ENCODE measurements at places on chromosomes 11 and 22.
A peak's percentile ranks its signal among the peaks of the same experiment; 100 is the strongest.

GRCh38 chr22:29787371-29787980, 20.3 kb downstream of the UQCR10 start:
- DNase-seq = no peak

DNA sequence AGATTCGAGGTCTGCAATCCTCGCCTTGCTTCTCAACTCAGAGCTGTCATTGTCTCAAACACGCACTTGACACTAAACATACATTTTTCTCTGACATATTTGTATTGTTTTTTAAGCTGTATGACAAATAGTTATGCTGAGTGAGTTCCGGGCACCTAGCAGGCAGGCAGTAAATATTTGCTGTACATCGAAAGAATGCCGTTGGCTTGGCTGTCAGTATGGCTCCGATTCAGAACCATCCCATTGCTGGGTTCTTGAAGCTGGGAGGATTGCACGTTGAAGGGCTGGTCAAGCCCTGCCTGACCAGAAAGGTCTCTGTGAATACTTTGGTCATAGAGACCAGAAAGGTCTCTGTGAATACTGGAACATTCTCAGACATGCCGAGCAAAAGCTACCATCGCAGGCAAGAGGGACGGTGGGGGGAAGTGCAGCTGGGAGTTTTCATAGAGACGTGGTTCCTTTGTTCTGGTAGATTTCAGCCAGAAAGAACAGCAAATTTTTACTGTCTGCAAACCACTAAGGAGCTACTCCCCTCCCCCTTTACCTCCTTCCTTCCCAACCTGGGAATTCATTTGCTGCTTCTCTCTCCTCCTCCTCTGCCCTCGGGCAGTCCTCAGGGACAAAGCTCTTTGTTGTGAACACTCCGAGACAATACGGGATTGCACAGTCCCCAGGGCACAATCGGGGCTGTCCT, 202.2 kb upstream of the SORL1-AS1 start:
- DNase-seq = no peak

DNA sequence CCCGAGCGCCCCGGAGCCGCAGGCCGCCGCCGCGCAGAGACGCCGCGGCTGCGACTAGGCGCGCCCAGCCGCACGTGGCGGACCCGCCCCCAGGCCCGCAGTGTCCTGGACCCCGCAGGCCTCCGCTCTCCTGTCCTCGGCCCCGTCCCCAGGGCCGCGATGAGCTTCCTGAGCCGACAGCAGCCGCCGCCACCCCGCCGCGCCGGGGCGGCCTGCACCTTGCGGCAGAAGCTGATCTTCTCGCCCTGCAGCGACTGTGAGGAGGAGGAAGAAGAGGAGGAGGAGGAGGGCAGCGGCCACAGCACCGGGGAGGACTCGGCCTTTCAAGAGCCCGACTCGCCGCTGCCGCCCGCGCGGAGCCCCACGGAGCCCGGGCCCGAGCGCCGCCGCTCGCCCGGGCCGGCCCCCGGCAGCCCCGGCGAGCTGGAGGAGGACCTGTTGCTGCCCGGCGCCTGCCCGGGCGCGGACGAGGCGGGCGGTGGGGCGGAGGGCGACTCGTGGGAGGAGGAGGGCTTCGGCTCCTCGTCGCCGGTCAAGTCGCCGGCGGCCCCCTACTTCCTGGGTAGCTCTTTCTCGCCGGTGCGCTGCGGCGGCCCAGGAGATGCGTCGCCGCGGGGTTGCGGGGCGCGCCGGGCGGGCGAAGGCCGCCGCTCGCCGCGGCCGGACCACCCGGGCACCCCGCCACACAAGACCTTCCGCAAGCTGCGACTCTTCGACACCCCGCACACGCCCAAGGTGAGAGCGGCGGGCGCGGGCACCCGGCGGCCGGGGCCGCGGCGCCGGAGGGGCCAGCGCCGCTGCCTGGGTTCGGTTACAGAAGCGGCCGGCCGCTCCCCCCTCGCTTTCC, 528 bp downstream of the WEE1 start:
- DNase-seq = no peak

DNA sequence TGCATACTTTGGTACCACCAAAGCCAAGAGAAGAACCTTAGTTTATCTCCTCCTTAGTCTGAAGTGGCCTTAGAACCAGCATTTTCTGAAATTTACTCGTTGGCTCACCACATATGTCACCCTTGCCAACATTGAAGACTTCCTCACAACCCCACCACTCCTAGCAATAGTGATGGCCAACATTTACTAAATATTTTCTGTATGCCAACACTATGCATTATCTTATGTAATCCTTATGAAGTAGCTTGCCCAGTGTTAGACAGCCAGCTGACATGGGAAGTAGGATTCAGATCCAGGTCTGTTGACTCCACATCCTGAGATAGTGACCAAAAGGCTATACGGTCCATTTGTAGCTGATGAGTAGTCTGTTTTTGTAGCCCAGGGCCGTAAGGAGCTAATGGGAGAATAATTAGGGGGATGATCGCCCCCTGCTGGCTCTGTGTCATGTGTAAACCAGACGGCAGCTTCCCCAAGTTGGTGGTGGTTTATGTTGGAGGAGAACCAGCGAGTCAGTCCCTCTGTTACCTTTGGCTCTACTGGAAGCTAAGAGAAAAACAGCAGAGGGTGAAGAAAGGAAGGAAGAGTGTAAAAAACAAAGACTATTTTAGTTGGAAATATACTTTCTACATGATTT, 120.5 kb upstream of the RASSF10 start:
- DNase-seq = peak; percentile 69

GRCh38 chr11:17636721-17637120, 82.7 kb upstream of the MYOD1 start:
- no peak for DNase-seq
